Fibroblast of mammary gland (primary cell): ENCODE measurements at places on chromosomes 2 and 18.

DNA sequence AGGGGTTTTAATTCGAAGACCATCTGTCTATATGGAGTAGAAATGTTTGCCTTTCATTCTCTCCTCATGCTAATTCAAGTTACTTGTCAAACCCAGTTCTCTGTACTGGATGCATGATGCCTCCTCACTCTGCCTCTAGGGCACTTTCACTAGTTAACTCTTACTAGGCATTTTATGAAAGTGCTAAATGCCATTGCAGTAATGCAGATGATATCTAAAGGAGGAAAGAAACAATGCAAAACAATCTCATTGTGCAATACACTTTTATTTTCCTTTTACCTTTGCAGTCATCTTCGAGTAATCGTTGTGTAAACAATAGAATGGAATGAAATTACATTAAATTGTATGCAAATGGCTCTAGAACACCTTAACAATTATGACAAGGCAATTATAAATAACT lies 293.6 kb downstream of the STK39 start:
- DNase-seq = no peak

- DNase-seq = peak; percentile 73
These were observed 74.2 kb downstream of the CDK15 start for GRCh38 chr2:201880579-201880978.

- no peak for DNase-seq
These were observed 92.4 kb downstream of the SOCS6 start for GRCh38 chr18:70380915-70381896.

DNA sequence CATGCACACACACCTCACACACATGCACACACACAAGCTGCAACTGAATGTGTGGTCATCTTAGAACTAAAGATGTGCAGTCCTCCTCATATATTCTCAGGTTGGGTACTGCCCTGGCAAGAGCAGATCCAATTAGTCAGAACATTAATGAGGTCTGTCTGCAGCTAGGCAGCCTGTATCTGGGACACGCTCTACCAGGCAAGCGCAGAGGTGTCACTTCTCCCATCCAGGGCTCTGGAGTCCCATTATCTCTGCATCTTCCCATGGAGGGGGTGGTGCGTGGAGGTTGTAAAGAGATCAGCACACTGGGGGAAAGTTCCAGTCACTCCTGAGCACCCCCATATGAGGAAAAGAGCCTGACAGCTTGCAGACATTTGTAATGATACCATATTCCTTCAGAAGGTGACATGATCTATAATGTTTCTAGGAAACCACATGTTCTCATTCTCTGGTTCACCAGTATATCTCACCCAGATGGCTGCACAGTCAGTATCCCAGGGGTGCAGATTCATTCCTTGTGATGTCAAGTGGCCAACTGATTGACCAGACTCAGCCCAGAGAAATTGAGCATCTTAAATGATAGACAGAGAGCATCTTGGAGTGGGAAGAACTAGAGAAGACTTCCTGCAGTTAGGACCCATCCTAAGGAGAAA lies 95.4 kb downstream of the RTN4 start:
- peak; percentile 47 for DNase-seq

- no peak for DNase-seq
These were observed 102.2 kb downstream of the VIT start for GRCh38 chr2:36798724-36799123.

DNA sequence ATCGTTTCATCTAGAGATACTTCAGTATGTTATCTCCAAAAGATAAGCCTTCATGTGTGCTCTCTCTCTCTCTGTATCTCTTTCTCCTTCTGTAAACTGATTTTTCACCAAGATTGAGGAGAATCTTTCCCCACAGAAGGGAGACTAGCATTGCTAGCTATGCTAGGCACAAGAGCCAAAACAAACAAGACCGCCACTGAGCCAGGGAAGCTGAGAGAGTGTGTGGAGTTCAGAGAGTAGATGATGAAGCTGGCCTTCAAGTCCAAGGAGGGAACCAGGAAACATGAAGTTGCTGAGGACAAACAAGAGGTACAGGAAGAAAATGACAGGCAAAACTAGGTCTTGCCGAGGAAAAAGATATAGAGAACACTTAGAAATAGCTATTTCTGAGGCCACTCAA lies 23.4 kb downstream of the DAPL1 start:
- peak; percentile 27 for DNase-seq

DNA sequence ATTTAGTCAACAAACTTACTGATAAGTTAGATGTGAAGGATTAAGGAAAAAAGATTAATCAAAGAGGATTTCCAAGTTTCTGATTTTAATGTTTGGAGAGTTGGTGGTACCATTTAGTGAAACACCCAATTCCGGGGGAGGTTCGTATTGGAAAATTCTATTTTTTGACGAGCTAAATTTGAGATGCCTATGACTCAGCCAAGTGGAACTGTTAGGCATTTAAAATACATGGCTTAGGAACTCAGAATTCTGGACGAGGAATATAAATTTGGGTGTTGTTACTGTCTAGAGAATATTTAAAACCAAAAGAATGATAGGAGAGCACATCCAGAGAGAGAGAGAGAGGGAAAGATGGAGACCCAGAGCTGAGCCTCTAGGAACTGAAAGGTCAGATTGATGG lies 103.6 kb downstream of the TMX3 start:
- no peak for DNase-seq

GRCh38 chr18:46481048-46481846 lies 175.8 kb downstream of the LOXHD1 start:
- peak; percentile 47 for DNase-seq

DNA sequence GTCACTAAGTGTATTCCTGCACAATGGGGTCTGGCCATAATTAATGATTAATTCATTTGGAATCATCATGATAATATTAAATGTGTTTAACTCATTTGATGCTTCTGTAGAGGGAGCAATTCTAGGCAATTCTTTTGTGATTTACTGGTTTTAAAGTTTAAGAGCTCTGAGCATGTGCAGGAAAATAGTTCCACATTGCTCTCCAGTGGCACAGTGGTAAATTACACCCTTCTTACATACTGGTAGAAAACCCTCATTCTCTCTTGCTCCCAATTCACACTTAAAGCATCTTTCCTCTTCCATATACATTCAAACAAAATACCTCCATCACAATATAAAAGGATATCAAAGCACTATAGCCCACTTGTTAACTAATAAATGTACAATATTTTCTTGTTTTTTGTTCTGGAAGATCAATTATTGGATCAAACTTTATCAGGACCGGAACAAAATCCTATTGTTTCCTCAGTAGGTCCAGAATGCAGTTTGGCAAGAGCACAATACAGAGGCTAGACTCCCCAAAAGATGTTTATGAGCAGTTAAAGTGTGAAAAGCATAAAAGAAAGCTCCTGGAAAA lies 844.3 kb downstream of the MBD2 start:
- DNase-seq = peak; percentile 44
